ENCODE measurements at places on chromosomes 4 and X.

DNA sequence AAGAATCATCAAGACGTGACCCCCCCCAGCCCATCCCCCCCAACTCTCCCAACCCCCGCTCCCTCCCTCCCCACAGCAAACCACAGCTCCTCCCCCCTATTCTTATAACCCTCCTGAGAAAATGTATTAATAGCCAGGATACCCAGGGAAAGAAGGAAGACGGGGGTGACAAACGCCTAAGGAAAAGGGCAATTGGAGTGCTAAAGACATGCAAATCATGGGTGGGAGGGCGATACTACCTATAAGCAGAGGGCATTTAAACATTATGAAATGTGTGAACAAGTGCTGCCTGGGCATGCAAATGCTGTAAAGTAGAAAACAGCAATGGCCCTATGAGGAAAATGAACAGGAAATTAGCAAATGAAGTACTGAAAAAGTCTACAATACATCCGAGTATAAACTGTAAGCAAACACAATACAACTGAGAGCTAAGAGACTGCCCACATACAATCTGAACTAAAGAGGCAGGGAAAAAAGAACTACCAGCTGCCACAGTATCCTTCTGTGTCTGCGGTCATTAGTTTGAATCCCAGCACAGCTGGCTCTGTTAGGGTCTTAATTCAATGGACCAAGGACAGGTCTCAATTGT, 2.4 kb downstream of the CXXC4 start:
- peak; percentile 8 for DNase-seq

DNA sequence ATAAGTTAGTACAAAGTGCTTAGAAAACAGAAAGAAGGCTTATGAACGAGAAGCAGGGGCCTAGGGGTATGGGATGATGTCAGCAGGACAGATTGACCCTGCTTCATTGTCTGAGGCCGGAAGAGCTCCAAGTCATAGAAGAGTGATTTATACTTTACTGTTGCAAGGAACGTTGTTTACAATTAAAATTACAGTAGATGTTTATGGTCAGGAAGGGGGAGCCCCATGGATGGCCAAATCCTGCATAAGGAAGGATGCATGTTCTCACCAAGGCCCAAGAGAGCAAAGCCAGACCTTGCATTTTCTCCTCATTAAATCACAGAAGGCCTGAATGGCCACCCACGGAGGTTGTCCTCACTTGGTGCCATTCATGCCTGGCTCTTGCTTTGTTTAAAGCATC, 115.3 kb downstream of the LDB2 start:
- DNase-seq = peak; percentile 40

DNA sequence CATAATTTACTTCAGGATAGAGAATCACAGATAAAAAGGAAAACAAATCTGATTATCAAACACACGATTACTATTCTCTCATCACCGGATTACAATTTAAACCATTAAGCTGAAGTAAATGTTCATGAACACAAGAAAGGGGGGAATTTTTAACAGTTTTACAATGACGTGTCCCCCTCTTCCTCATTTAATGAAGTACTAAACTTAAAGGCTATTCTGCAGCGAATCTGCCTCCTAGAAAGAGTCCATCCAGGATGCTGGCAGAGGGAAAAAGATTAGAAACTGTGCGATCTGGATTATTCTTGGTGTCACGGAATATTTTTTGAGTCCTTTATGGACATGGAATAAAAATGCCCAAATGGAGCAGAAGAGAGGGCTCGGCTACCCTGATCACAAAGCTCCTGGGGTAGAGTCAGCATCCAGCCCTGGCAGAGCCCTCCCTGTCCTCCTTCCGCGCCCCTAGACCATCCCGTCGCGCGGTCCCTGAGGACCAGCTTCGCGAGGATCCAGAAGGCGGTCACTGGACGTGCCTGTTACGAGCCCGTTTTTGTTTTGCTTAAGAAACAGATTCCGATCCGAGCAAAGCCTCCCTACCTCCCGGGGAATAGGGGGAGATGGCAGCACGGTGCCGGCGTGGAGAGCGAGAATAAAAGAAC, 1.2 kb downstream of the ELF2 start:
- DNase-seq = no peak

- DNase-seq = no peak
Observed at GRCh38 chr4:129208481-129208880, 112.5 kb downstream of the C4orf33 start.

GRCh38 chr4:164753873-164754488, at the start of gene SMIM31:
Gene SMIM31 (plus strand): TSS chr4:164754131. CDS start chr4:164770444, 16,313 bp downstream.
- no peak for DNase-seq

DNA sequence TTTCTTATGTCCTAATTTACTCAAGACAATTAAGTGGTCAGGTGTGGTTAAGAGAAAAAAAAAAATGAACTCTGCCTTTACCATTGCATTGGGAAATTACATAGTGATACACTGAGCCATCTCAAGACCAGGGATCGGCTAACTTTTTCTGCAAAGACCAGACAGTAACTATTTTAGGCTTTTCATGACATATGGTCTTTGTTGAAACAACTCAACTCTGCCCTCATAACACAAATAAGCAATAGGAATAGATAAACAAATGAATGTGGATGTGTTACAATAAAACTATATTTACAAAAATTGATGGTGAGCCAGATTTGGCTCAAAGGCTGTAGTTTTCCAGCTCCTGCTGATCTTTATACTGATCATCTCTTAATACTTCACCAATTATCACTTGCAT, 632.6 kb upstream of the INTU start:
- DNase-seq = peak; percentile 69

DNA sequence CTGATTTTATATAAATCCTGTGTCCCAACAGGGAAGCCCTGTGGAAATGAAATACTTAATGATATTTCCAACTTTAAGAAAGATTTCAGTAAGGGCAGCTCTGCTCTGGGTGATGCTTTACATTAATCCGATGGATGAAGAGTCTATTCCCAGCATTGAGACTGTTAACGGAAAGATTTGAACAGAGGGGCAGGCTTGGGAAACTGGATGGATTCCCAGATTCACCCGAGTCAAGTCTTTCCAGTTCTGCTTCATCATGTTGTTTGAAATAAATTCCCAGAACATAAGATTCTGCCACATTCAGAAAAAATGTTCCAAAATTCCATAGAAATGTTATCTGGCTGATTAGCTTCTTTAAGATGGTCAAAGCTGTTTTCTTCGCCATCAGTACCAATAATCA, 246.0 kb downstream of the FBXW7 start:
- no peak for DNase-seq

GRCh38 chr4:19941434-19941833, 310.3 kb upstream of the SLIT2 start:
- DNase-seq = no peak

- DNase-seq = no peak
Observed at GRCh38 chr4:13641084-13641483, 13.6 kb upstream of the BOD1L1 start.

DNA sequence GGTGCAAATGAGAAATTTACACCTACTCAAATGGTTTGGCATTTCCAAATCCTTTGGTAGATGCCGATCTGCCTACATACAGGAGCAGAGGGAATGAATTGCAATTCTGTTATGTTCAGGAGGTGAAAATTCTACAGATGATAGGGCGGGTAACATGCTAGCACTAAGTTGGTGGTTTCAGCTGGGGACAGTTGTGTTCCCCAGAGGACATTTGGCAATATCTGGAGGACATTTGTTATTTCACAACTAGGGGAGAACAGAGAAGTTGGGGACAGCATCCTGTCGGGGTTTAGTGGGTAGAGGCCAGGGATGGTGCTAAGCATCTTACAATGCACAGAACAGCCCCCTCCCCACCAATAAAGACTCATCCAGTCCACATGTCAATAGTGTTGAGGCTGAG, 96.5 kb upstream of the PUDP start:
- DNase-seq = no peak

GRCh38 chrX:15988661-15989603, 134.3 kb upstream of the AP1S2 start:
- peak; percentile 68 for DNase-seq

- no peak for DNase-seq
Observed at GRCh38 chrX:129780441-129781105, 824 bp downstream of the SASH3 start.

DNA sequence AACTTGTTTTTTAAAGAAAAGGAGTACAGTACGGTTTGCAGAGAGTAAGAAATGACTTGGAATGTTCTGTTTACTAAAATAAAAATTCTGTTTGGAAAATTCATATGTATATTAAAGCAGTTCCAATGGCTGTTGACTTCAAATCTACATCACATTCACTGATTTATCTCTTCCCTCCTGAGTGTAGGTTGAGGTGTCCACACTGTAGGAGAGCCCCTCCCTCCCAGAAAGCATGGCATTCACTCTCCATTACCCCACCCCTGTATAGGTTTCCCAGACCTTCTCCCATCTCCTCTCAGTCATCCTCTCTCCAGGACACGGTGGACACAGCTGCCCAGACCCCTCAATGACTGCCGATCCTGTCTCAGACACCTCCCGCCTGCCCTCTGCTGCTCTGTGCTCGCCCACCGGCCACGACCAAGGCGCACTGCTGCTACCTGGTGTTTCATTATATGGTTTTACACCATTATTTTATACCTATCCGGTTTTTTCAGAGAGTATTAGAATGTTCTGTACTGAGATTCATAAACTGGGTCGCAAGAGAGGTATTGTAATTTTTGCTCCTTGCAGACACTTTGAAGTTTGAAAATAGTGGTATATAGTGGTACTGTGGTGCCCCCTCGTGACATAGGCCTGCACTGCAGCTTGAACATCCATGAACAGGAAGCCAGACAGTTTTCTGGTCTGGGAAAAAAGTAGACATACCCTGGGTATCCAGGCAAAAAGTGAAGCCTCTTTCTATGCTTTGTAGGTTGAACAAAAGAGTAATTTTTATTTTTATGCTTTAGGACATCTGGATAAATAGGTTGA, 38.8 kb upstream of the BEX4 start:
- DNase-seq = peak; percentile 51

GRCh38 chr4:146564492-146564891, 42.8 kb upstream of the SLC10A7 start:
- no peak for DNase-seq

DNA sequence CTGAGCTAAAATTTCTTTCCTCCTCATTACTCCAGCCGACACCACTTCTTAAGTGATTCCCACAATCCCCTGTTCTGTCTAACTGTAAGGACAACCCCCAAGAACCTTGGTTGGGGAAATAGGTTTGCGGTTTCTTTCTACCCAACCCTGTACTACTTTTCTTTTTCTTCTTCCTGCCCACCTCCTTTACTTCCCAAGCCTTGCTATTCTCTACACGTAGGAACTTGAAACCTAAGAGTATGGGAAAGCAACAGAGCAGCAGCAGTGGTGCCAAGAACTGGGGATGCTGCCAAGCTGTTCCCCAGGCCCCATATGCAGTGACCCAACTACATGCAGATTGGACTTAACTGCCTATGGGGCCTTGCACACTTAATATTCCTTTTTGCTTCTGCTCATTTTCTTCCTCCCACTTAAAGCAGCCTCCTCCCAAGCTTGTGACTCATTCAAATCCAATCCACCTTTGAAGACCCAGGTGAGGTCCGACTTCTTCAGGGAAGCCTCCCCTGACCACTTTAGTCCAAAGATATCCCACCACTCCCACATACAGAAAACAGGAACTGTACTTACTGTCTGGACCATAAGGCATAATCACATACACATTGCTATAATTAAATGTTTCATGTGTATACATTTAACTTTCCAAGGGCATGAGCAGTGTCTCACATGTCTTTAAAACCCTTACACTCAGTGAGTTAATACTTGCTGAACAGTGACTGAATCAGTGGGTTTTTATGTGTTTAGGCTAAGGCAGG, 1.7 kb downstream of the FAM120C start:
- DNase-seq = peak; percentile 47

- DNase-seq = no peak
Observed at GRCh38 chr4:37678624-37679023, 7.6 kb downstream of the RELL1 start.

GRCh38 chr4:110305455-110305854, 107.0 kb upstream of the ELOVL6 start:
- DNase-seq = no peak

- DNase-seq = peak; percentile 1
Observed at GRCh38 chrX:109600237-109600651, 24.7 kb downstream of the KCNE5 start.

- DNase-seq = no peak
Observed at GRCh38 chr4:104425948-104426347, 68.7 kb downstream of the CXXC4 start.

DNA sequence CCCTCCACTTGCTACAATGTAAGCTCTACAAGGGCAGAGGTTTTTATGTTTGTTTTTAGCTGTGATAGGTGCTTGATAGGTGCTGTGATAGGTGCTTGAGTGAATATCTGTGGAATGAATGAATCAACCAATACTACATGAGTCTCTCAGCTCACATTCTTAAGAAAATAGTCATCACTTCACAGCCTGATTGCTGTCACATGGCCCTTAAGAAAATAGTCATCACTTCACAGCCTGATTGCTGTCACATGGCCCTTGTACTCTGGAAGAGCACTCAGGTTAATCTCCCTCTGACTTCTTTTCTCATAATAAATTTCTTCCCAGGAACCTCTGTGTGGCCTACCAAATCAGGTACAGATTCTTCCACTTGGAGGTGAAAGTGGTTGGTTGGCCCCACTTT, 335.2 kb downstream of the TENM3 start:
- DNase-seq = peak; percentile 42

- peak; percentile 90 for DNase-seq
Observed at GRCh38 chr4:38663801-38664705, at the start of gene KLF3. Gene KLF3 (plus strand): TSS chr4:38664199. CDS start chr4:38680626, 16,427 bp downstream.

- no peak for DNase-seq
Observed at GRCh38 chr4:38532908-38533499, 131.0 kb upstream of the KLF3 start.

- peak; percentile 23 for DNase-seq
Observed at GRCh38 chr4:79331126-79331876, 5.4 kb upstream of the NAA11 start.

GRCh38 chr4:119093042-119093827, 42.4 kb upstream of the MYOZ2 start:
- DNase-seq = no peak

- no peak for DNase-seq
Observed at GRCh38 chr4:79325864-79326328, at the start of gene NAA11. Gene NAA11 (minus strand): TSS chr4:79326061. CDS start chr4:79325877, 184 bp downstream.
